Ecto neural progenitor cell (in vitro differentiated cells): ENCODE measurements at places on chromosomes 16 and 17.

DNA sequence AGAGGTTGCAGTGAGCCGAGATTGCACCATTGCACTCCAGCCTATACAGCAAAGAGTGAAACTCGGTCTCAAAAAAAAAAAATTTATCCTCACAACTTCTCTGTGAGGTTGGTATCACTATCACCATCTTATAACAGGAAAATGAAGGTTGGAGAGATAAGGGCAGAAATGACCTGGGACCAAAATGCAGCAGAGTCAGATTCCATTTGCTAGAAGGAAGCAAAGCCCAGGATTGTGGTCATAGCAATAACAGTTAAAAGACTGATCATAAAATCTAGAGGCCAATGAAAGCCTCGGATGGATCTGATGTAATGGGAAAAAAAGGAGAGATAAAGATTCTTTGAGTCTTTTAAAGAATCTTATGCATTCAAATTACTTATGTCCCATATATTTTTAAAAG, 69.6 kb upstream of the TEKT1 start:
- no peak for DNase-seq

DNA sequence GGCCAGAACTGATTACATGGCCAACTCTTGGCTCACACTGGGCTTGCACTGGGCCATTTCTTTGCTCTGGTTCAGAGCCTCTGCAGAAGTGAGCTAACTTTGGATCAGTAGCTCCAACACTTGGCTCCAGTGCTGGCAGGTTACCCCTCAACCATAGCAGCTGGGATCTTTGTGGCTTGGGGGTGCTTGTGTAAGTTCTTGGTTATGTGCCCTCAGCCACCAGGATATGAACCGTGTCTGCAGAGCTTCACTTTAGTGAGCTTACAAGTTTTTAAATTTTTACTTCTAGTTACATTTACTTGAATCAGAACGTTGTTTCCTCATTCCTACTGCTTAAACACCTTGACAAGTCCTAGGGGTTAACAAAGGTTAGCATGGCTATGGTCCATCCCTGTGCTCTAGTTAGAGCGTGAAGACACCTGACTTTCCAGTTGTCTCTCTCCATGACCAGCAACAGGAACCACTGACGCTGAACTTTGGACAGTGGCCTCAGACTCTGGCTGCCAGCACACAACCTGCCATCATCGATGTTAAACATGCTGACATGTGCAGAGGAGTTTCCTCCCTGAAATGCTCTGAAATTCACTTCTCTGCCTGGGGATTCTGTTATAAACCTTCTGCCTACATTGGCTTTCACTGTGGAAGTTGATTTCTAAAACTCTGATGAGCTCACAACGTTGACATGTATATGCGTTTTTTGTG, 4.1 kb downstream of the PDF start:
- DNase-seq = no peak

- DNase-seq = no peak
Observed at GRCh38 chr17:7467498-7467897, 11.9 kb downstream of the ZBTB4 start.

DNA sequence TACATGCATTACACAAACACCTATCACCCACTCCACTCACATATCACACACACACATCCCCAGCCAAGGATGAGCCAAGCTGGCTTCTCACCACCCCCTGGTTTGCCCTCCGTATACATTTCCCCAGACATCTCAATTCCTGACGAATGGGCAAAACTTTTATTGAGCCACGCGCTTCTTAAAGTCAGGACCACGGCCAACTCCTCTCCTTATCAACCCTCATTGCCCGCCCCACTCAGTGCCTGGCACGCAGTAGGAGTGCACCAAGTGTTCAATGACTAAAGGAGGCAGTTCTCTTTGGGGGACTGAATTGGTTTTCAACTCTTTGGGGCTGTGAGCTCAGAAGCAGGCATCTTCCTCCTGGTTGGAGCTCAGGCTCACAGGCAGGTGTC, 22.5 kb upstream of the C16orf78 start:
- no peak for DNase-seq

DNA sequence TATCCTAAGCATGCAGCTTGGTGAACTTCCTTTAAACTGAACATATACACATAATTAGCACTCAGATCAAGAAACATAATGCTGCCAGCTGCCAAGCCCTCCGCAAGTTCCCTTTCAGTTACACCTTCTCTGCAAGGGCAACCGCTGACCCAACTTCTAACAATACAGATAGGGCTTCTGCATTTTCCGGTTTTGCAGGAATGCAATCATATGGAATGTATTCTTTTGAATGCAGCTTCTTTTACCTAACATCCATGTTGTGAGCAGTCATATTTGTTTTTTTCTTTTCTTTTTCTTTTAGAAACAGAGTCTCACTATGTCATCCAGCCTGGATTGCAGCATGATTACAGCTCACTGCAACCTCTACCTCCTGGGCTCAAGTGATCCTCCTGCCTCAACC, 110.7 kb downstream of the GSG1L start:
- no peak for DNase-seq

DNA sequence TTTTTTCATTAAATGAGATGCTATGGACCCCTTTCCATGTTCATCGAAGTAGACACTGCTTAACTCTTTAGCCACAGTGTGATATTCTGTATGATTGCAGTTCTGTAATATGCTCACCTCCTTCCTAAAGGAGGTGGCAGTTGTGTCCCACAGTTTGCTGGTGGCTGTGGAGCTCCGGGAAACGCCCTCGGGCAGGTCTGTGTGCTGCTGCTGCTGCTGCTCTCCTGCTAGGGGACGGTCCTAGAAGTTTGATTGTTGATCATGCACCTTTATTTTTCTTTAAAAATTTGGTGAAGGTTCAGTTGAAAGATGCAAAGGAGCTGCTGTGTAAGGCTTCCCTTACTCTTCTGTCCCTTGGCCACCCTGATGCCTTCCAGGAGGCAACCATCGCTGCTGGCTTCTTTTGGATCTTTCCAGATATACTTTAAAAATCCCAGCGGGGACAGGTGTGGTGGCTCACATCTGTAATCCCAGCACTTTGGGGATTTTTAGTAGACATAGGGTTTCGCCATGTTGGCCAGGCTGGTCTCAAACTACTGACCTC, 8.4 kb upstream of the CLEC18A start:
- no peak for DNase-seq

GRCh38 chr17:43396491-43397060, 2.2 kb upstream of the ARL4D start:
- DNase-seq = no peak

- DNase-seq = no peak
Observed at GRCh38 chr17:18115517-18115916, 7.0 kb downstream of the MYO15A start.

DNA sequence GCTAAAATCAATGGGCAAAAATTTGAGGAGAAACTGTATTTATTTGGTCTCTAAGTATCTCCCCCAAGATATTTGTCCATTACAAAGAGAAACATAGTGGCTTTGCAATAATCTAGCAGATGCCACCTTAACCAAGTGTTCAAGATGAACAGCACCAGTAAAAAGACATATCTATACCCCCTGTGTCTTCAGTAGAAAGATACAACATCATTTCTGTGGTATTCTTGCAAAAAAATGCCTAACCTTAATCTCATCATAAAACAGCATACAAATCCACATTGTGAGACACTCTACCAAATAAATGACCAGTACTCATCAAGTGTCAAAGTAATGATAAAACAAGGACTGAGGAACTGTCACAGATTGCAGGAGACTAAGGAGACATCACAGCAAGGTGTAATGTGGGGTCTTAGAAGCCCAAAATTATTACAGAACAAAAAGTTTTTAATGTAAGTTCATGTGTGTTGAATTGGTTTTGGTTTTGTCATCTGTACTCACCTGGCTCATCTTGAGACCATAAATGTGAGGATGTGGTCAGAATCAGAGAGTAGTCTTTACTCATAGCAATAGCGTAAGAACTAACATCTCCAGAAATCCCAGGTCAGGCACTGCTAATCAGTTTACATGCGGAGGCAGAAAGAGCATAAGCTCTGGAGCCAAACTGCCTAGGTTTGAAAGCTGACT, 77.2 kb downstream of the AATF start:
- no peak for DNase-seq

GRCh38 chr16:65500007-65500406, 378.1 kb upstream of the CDH11 start:
- DNase-seq = no peak

DNA sequence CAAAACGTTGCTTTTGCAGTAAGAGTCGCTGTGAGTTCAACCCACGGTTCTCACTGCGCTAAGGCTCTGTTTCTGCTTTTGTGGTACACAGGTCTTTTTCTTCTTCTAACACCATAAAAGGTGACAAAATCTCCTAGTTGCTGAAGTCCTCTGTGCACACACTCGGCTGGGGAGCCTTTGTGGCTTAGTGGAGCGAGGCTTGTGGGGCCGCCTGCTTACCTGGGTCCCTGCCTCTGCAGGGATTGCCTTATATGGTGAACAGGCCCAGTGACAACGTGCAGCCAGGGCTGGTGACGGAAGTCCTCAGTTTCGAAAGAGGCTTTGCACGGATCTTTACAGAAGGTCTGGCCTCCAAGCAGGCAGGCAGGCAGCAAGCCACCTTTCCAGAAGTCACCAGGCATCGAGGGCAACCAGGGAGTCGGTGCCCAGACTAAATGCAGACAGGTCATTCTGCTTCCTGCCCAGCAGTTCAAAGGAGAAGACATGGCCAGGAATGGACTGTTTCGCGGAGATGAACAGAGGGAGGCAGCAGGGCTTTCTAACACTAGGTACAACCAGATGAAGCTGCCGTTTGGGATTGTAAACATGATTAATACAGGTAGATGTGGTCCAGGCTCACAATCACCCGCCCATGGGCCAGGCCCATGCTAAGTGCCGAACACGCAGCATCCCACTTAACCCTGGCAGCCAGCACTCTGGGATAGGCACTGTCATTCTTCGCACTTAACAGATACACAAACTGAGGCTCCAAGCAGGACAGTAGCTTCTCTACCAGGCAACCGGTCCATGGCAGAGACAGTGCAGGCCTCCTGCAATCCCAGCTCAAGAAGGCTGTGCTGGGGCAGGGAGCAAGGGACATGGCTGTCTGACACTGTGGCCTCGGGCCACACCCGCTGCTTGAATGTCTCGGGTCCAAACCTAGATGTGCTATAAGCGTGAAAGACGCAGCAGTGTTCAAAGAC, 10.7 kb upstream of the MEAK7 start:
- DNase-seq = no peak

DNA sequence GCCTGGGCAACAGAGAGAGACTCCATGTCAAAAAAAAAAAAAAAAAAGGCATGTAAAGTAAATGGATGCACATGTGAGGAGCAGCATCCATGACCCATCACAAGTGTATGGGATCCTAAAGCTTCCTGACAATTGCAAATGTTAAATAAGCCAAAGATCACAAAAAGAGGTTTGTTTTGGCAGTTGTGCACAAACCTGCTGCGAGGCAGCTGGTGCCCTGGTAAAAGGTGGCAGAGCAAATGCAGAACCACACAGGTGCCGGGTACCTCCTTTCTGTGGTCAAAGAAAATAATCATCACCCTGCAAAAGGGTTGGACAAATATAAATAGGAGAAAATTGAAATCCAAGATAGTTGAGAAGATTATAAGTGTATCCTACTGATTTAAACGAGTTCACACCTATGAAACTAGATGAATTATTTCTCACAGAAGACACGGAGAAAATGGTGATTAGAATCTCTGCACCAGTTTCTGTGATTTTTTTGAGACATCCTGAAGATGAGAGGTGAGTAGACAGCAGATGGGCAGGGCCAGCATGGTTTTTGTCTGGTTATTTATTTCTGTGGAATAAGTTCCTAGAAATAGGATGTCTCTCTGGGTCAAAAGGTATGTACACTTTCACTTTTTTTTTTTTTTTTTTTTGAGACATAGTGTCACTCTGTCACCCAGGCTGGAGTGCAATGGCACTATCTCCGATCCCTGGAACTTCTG, 291.3 kb downstream of the CDH13 start:
- DNase-seq = no peak

- no peak for DNase-seq
Observed at GRCh38 chr16:1640261-1640941, 28.2 kb downstream of the CRAMP1 start.

DNA sequence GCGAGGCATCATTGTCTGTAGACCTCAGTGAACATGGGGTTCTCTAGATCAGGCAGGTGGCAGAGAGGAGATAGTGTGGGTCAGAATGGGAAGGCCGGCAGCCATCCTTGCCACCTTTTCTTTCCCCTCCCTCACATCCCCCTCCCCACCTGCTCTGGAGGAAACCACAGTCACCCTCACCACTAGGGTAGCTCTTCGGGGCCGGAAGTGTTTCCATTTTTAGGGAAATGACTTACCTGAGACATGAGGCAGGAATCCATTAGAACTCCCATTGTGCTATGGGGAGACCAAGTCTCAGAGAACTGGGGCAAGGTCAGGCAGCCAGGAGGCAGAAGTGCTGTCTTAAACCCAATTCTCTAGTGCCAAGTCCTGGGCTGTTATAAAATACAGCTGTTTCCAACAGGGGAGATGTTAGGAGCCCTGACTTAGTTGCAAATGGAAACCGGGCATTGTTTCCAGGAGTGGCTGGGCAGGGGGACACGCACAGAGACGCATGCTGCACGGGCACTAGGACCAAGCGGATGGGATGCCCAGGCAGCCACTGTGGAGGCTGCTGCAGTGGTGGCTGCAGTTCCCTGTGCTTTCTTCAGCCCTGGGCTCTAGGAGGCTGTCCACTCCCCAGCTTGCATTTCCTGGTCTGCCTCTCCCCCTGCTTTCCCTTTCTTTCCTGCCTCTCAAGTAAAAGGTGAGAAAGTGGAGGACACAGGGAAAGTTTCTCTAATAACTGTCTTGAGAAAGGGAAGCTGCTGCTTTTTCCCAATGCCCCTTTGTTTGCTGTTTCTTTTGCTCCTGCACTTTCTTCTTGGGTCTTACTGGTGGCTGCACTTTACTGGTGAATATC, 2.8 kb downstream of the HAS3 start:
- DNase-seq = peak; percentile 58

GRCh38 chr17:41710472-41711090, 1.6 kb upstream of the GAST start:
- DNase-seq = no peak

DNA sequence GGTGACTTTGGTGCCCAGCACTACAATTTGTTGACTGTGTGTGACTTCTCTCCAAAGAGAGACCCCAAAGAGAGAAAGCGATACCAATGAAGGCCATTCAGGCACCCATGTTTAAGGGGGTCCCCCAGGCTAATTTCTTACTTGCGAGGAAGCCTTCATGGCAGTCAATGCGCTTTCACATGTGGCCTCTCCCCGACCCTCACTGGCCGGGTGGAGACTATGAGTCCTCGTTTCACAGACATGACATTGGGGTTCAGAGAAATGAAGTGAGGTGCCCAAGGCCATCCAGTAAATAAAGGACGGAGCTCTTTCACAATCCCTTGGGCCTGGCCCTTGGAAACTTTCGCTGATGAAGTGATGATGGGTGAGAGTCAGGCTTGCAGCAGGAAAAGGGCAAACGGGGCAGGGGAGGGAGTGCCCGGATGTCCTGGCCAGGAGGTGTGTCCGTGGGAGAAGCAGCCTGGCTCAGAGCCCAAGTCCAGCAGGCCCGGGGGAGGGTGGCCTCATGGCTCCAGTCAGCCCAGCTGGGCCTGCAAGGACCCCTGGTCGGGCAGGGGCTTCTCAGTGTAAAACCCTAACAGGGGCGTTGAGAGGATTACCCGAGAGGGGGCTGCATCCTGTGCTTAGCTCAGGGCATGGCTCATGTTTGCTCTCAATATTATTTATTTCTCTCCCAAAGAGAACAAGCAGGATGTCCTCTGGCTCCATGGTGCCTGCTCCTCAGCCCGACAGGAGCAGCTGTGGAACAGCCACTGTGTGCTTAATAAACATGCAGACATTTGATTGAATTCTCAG, 14.7 kb downstream of the TBX2 start:
- DNase-seq = peak; percentile 56

- no peak for DNase-seq
Observed at GRCh38 chr17:60388742-60389141, 3.2 kb downstream of the USP32 start.

GRCh38 chr17:2954898-2955445, 108.4 kb downstream of the OR1D5 start:
- no peak for DNase-seq

GRCh38 chr17:5045496-5045895, 10.3 kb upstream of the SLC52A1 start:
- no peak for DNase-seq
